NCI-H2107 (cell line): ENCODE measurements at places on chromosomes 7 and 10.

DNA sequence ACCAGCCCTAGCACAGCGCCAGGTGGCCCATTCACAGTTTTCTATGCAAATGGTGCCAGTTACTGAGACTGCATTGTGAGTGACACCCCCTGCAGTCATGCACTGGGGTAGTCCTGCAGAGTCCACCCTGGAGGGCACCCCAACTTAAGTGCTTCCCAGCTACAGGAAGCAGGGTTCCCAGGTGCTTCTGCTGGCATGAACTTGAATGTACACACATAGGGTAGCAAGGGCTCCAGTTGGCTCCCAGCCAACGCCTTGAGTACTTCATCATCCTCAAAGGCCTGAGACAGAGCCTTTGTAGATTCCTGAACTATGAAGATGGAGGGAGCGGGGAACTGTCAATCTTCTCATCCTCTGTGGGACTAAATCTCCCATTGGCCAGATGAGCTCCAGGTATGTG is 11.5 kb upstream of the NPFFR1 start:
- DNase-seq: no peak

DNA sequence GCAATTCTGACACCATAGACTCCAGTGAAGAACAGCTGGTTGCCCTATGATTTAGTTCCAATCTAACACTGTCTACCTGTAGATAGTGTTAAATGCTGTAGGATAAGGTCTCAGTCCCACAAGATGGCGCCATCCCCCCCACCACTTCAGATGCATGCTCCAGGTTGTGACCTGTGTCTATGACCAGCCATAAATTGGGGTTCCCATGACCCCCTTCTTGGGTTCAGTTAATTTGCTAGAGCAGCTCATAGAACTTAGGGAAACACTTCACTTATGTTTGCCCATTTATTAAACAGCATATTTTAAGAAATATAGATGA is 13.1 kb downstream of the CCSER2 start:
- DNase-seq: no peak

GRCh38 chr7:116315803-116316202 is 105.5 kb downstream of the TES start:
- DNase-seq: no peak

DNA sequence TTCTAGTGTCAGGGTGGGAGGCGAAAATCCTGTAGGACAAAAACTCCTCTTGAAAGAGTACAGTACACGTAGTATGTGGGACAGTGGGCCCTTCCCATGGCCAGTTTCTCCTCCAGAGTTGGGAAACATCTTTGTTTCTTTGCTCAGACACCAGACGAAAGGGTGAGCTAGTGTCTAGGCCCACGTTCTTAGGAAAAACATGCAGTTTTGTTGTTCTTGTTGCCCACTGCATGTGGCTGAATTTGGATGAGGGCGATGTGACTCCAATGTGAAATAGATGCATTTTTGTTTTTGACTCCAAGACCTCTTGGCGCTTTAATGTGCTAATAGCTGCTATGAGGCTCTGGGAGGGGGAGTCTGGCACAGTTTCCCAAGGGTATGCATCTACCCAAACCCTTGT is 100.8 kb downstream of the ATXN7L1 start:
- DNase-seq: no peak

- DNase-seq: no peak
Measured at GRCh38 chr7:78215199-78215598, 416.6 kb downstream of the PHTF2 start.

DNA sequence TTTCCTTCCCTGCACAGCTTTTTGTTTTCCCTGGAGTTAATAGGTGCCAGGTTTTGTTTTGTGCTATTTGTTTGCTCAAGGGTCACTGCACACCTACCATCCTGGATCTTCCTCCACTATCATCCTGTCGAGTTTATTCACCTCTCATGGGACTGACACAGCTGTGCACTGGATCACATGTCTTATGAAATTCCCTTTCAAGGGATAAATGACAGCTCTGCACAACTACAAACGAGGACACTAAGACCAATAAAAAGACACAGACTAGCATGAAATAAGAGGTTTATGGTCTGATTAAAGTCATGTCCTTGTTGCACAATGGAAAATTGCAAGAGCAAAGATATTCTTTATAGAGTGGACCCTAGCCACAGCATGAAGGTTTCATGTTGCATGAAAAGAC is 76.7 kb upstream of the SFMBT2 start:
- DNase-seq: no peak

DNA sequence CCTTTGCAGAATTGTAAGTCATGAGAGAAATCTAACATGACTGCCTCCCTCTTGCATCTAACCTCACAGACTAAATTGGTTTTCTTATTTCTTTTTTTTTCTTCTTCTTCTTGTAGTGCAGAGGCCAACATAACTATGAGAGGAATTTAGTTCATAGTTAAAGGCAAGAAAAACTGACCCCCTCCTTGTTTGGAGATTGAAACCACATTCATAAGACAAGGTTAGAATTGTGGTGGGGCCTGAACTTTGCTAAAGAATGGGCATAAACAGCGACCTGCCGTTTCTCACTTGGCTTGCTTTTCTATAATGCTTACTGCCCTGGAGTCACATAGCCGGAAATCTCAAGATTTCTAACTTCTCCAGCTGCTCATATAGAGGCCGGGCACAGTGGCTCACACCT is 2.4 kb upstream of the POLM start:
- no peak for DNase-seq

GRCh38 chr7:35722054-35722849 is 27.3 kb upstream of the HERPUD2 start:
- no peak for DNase-seq

DNA sequence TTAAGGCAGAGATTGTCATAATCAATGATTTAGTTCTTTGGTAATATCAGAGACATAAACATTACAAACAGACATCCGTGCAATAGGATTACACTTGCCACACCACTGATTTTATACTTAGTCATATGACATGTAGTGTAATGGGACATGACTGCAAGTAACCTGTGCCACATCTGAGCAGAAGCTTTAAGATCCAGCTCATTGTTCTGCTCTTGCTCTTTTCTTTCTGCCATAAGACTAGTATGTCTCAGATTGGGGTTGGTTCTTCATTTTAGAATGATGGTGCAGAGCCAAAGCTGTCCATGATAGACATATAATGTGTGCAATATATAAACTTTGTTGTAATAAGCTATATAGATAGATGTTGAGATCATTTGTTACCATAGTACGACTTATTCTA is 119.7 kb upstream of the SEMA3A start:
- no peak for DNase-seq

DNA sequence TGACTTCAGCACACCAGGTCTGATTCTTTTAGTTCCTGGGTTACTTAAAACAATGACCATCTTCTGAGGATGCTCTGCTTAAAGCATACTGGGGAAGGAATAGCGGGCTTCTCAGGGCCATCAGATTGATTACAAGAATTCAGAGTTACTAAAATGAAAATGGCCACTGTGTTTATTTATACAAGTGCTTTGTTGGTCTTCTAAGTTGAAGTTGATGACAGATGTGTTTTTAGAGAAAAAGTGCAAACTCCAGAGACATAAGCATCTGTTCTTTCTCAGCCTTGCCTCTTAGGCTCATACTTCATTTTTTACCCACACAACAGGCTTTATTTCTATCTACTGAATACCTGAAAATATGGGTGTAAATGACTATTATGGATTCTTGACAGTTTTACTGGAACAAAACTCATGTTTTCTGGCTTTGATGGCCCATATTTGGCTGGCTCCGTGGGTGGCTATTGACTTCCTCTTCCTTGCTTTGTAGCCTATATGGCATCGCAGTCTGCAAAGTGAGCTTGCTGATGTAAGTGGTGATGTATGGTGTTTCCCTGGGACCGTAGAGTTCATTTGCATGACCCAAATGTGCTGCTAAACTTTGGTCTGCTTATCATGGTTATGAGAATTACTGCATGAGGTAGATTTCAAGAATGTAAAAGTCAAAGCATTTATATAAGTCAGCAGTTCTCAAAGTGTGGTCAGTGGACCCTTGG is 121.3 kb downstream of the BMPER start:
- DNase-seq: no peak

DNA sequence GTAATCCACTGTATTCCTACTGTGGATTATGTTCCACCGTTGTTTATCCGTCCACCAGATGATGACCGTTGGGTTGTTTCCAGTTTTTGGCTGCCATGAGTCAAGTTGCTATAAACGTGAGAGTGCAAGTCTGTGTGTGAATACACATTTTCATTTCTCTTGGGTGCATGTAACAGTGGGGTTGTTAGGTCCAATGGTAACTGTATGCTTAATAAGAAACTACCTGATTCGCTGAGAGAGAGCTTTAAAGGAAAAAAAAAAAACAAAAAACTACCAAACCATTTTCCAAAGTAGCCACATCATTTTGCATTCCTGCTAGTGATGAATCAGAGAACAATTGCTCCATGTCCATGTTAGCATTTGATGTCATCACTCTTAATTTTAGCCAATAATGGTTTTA is 15.9 kb downstream of the UBN2 start:
- no peak for DNase-seq

DNA sequence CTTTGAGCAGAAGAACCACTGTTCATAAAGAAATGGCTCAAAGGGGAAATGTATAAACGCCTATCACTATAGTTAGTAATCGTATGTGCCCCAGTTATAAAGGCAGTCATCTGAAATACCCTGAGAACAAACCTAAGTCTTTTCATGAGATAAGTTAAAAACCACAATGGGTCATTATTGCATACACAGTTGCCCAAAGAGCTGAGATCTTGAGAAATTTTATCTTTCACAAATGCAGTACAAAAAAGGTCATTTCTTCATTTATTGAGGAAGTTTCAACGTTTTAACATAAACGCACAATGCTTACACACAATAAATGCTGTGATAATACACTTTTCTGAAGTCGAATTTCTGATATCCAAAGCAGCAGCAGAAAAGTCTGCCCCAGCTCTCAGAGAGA is 114.4 kb downstream of the MICU1 start:
- DNase-seq: no peak

- DNase-seq: no peak
Measured at GRCh38 chr7:29209745-29210144, 15.2 kb downstream of the CHN2 start.

- no peak for DNase-seq
Measured at GRCh38 chr7:132458729-132459128, 117.5 kb downstream of the PLXNA4 start.

DNA sequence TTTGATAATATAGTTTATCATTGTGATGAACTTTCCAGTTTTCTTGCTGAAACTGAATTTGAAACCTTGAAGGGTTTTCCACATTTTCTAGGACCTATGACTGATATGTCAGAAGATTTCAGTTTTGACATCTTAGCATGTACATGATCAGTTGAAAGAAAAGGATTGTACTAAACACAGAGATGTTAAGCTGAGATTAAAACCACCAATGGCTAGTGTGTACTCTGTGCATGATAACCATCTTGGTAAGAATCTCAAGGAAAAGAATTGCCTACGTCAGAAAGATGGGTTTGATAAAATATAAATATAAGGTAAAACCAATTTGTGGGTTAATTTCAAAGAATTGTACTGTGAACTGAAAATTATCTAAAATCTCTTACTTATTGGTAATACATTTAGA is 776.4 kb downstream of the GATA3 start:
- DNase-seq: no peak

GRCh38 chr7:155590215-155591018 is 44.1 kb upstream of the CNPY1 start:
- DNase-seq: peak; percentile 51

DNA sequence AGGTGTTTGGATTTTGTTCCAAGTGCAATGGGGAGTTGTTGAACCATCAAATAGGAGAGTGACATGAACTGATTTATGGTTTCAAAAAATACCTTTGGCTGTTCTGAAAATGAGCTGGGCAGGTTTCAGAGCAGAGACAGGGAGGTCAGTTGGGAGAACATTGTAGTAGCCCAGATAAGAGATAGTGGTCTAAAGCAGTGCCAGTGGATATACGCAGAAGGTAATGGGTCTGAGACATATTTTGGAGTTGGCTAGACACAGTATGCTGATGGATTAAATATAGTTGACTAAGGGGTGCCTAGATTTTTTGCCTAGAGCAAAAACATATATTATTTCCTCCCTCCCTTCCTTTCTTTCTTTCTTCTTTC is 21.3 kb upstream of the CDK14 start:
- no peak for DNase-seq

DNA sequence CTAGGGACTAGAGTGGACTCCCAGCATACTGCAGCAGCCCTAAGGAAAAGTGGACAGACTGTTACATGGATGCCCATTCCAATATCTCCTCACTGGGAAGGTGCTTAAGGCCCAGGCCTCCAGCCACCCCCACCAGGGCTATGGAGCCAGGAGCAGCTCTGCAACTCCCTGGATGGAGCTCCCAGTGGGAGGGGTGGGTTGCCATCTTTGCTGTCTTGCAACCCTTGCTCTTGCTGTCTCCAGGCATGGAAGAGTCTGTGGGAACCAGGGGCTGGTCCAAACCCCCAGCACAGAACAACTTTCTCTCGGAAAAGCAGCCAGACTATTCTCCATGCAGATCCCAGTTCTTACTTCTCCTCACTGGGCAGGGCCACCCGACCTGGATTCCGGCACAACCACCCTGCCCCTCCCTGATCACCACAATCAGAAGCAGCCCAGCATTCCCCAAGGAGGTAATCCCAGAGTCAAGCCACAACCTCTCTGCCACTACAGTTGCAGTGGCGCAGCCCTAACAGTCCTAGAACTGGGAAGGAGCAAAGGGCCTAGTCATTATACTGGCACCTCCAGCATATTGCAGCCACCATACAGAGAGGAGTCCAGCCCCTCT is 41.8 kb upstream of the ZNF488 start:
- DNase-seq: no peak

DNA sequence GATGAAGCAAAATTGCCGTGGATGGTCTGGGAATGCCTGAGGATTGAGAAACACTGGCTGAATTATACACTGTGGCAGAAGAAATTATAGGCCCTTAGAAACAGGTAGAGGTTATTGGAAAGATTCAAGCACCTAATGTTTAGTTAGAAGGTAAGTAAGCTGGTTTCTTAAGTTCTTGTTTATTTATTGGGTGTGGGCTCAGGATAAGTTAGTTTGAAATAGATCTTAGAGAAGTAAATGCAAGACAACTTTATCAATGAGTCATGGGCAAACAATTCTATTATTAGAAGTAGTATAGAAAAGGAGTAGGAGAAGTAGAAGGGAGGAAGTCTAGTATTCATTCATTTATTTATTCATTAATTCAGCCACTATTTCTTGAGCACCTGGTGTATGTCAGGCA is 96.5 kb downstream of the KAT6B start:
- DNase-seq: no peak

DNA sequence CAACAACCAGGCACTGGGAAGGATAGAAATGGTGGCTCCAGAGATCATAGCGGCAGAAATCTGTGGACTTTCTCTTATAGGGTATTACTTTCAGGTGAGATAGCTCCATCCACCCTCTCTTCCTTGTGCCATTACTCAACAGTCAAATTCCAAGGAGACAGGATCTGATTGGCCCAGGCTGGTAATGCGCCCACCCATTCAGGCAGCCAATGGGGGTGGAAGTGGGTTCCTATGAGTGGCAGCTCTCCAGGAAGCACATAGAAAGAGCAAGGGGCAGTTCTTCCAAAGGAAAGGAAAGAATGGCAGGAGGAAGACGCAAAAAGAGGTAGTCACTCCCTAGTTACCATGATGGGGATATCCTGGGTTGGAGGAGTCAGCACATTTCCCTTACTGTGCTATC is 94.4 kb downstream of the STRA8 start:
- DNase-seq: no peak

GRCh38 chr10:69259547-69260243 is 18.6 kb upstream of the HK1 start:
- no peak for DNase-seq
